GM19239 (cell line): ENCODE measurements at places on chromosomes 7 and 10.

- DNase-seq, result no peak
These were observed 200.9 kb upstream of the AOAH start for GRCh38 chr7:36925207-36925606.

DNA sequence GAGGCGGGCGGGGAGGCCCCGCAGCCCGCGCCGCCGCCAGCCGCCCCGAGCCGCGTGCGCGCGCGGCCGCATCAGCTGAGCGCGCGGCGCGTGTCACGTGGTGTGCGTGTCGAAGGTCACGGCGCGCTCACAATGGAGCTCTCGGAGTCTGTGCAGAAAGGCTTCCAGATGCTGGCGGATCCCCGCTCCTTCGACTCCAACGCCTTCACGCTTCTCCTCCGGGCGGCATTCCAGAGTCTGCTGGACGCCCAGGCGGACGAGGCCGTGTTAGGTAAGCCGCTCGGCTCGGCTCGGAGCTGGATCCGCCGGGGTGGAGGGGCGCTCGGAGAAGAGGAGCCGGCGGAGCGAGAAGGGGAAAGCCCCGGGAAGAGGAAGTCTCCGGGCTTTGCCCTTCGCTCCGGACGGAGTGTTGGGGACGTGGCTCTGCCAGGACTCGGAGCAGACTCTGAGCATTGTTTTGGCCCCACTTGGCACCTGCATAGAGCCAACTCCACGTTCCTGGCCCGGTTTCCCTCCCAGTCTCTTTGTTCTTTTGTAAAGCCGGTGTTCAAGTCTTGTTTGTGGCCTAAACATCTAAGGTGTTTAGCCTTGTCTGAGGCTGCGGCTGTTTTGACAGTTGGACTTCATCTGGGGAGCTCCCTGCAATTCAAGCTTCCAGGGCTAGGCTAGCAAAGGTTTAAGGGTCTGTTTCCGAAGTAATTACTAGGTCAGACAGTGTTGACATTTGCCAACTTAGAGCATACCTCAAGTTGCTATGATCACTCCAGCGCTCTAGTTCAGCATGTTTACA is at the start of gene COMMD3:
TSS of gene COMMD3 (plus strand) at position 103 of the 790 bp plus-strand sequence. CDS start at position 133, 30 bp downstream.
- DNase-seq, result peak; percentile 70

GRCh38 chr10:70283445-70284399 is at the start of gene NPFFR1:
TSS of gene NPFFR1 (minus strand) at chr10:70284004. CDS start at chr10:70283676, 328 bp downstream.
- DNase-seq, result no peak

DNA sequence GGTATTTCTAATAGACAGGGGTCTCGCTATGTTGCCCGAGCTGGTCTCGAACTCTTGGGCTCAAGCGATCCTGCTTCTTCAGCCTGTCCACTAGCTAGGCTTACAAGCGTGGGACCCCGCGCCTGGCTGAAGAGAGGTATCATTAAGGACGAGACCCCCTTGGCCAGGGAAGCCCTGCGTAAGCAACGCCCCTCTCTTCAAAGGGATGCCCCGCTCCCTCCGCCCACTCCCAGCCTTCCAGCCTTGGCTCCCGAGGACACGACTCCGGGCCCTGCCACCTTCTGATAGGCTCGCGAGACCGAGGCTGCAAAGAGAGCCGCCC is 220 bp upstream of the ZKSCAN5 start:
- DNase-seq, result no peak

GRCh38 chr10:124693396-124693795 is 50.8 kb downstream of the FAM53B start:
- DNase-seq, result no peak

DNA sequence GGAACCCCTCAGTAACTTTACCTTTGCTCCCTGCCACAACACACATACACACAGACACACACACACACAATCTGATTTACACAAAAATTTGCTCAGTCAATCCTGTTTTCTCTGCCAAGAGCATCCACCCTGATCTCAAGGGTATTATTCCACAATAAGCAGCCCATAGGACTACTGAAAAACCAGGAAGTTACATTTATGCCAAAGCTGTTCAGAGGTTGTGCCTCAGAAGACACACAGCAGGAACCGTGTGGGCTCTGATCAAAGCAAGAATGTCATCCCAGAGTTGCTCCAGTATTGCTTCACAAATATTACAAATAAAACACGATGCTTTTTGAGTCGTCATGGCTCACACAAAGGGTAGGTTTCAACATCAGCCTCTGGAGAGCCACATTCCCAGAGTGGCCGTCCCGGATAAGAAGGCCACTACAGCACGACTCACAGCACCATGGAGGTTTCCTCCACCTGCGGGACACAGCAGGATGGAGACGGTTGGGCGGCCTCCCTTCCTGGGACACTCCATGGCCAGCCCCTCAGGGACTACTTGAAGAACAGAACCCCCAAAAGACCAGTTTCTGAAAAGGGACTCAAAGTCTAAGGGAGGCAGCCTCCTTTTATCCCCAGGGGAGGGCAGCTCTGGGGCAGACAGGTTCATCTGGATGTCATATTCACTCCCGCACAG is 1.6 kb downstream of the AIFM2 start:
- DNase-seq, result no peak

DNA sequence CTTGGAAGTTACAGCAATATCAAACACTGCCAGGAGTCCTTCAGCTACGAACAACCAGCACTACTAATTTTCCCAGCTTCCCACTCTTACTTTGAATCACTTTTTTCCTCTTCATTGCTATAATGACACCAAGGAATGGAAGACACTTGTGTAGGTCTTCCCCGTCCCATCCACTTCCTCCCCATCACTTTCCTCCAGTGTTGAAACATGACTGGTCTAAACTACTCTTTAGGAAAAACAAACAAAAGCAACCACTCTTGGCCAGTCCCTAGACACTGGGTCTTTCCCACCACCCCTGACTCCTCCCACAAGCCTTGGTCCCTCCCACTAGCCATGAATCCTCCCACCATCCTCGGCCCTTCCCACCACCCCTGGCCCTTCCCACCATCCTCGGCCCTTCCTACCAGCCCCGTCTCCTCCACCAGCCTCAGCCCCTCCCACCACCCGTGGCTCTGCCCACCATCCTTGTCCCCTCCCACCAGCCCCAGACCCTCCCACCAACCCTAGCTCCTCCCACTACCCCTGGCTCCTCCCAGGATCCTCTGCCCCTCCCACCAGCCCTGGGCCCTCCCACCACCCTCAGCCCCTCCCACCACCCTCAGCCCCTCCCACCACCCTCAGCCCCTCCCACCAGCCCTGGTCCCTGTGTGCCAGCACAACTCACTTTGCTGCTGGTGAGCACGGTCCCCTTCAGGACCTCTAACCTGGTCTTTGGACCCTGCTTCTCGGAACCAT is 68.5 kb downstream of the CXCL12 start:
- no peak for DNase-seq

- no peak for DNase-seq
These were observed 13.4 kb upstream of the COA1 start for GRCh38 chr7:43742692-43743091.

GRCh38 chr7:28625432-28625831 is 213.1 kb downstream of the CREB5 start:
- DNase-seq, result no peak

- no peak for DNase-seq
These were observed 37.8 kb downstream of the HERPUD2 start for GRCh38 chr7:35657125-35657524.

DNA sequence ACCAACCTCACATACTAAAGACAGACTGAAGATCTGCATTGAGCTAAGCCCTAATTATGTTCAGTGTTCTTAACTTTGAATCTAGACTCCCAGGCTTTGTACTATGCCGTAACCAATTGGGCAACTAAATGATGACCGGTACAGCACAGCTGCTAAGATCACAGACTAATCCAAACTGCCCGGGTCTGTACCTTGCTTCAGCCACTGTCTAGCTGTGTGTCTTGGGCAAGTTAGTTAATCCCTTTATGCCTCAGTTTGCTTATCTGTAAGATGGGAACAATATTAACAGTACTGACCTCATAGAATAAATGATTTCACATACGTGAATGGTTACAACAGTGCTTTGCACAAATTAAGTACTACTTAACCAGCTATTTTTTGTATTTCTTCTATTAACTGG is 205.8 kb upstream of the NFE2L3 start:
- no peak for DNase-seq

DNA sequence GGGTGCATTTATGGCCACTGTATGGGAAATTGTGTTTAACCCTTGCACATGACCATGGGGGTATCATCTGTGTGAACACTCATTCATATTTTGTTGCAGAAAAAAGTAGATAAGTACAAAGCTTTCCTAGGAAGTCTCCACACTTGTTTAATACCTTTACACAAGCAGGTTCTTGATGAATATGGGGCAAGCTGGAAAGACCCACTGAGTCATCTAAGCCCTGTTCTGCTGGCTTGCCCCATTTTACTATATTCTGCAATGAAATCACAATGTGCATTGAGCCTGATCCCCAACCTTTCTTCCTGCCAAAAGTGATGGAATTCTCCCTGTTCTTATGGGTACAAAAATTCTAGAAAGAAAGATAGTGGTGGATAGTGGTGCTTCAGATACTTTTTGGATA is 99.8 kb downstream of the CCDC71L start:
- DNase-seq, result no peak

GRCh38 chr7:74199551-74200355 is 10.1 kb upstream of the LAT2 start:
- no peak for DNase-seq
